MCF 10A (cell line): ENCODE measurements at places on chromosomes 3 and 15. TPM values are rescaled to one million over a fixed set of nuclear protein-coding genes. Genes with fewer than 3 reads are reported as not detected.

- H3K27ac ChIP-seq, result no peak overlapping the region
- DNase-seq, result no peak
- H3K36me3 ChIP-seq, result no peaks in the 10 kb centered on the region
- no peaks in the 10 kb centered on the region for H3K4me1 ChIP-seq
Observed at GRCh38 chr3:14771593-14772497, 46.9 kb upstream of the FGD5 start.

- DNase-seq, result no peak
- H3K4me1 ChIP-seq, result no peaks in the 10 kb centered on the region
Observed at GRCh38 chr15:81498294-81498693, 124.3 kb upstream of the TMC3 start.

GRCh38 chr3:33146791-33147445 is 33.1 kb downstream of the CRTAP start:
- no peak overlapping the region for H3K27ac ChIP-seq
- peaks cover 36% of the 10 kb centered on the region for H3K36me3 ChIP-seq
- H3K4me1 ChIP-seq, result peaks cover 9% of the 10 kb centered on the region
- no peak overlapping the region for H3K4me3 ChIP-seq
- DNase-seq, result peak; percentile 21

GRCh38 chr3:158642005-158642404 is 2.3 kb upstream of the GFM1 start:
- no peaks in the 10 kb centered on the region for H3K36me3 ChIP-seq
- DNase-seq, result no peak
- peaks cover 12% of the 10 kb centered on the region for H3K4me1 ChIP-seq
- H3K27ac ChIP-seq, result no peak overlapping the region
- H3K27me3 ChIP-seq, result no peaks in the 10 kb centered on the region

DNA sequence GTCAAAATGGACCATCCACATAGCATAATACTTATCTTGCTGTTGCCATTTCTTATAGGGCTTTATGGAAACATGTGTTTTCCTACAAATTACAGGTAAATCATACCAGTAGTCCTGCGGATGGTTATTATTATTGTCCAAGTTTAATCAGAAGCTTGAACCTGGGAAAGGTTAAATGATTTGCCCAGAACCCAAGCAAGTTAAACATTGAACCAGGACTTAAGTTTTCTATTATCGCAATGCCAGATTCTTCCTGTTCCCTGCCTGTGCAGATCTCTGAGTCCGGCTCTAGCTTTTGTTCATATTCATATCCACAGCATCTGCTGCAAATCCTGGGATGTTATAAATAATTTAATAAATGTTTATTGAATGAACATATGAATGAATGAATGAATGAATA is 12.5 kb downstream of the LPP start:
- no peak for DNase-seq
- H3K27me3 ChIP-seq, result no peaks in the 10 kb centered on the region
- no peak overlapping the region for H3K4me3 ChIP-seq
- H3K27ac ChIP-seq, result no peak overlapping the region

DNA sequence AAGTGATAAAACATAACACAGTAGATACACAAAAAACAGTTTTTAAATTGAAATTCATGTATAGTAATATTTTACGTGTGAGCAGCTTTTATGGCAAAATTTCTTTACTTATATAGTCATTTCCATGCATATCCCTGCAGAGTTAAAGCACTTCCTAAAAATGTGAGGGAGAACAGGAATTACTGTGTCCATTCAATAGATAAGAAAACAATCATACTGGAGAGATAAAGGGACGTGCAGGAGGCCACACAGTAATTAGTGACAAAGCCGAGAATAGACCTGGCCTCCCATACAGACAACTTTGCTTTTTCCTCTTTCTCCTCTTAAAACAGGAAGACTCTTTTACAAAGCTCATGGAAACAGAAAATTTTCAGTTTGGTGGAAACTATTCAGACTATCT is 247.5 kb downstream of the CDIN1 start:
- no peak overlapping the region for H3K27ac ChIP-seq
- H3K4me3 ChIP-seq, result no peak overlapping the region
- DNase-seq, result no peak
- no peaks in the 10 kb centered on the region for H3K4me1 ChIP-seq
- H3K36me3 ChIP-seq, result peaks cover 6% of the 10 kb centered on the region

- H3K27me3 ChIP-seq, result no peaks in the 10 kb centered on the region
- peaks cover 89% of the 10 kb centered on the region for H3K36me3 ChIP-seq
- peaks cover 46% of the 10 kb centered on the region for H3K4me1 ChIP-seq
- peak overlapping the region; percentile 42 for H3K27ac ChIP-seq
Observed at GRCh38 chr3:141373232-141373631, 4.9 kb downstream of the ZBTB38 start.

- peaks cover 22% of the 10 kb centered on the region for H3K4me1 ChIP-seq
- no peaks in the 10 kb centered on the region for H3K27me3 ChIP-seq
Observed at GRCh38 chr3:197793247-197793646, 2.2 kb downstream of the LRCH3 start.

GRCh38 chr3:13217736-13218540 is 144.7 kb upstream of the IQSEC1 start:
- H3K4me3 ChIP-seq, result no peak overlapping the region
- peak; percentile 68 for DNase-seq
- H3K36me3 ChIP-seq, result no peaks in the 10 kb centered on the region
- peaks cover 12% of the 10 kb centered on the region for H3K4me1 ChIP-seq
- no peaks in the 10 kb centered on the region for H3K27me3 ChIP-seq
- H3K27ac ChIP-seq, result no peak overlapping the region

DNA sequence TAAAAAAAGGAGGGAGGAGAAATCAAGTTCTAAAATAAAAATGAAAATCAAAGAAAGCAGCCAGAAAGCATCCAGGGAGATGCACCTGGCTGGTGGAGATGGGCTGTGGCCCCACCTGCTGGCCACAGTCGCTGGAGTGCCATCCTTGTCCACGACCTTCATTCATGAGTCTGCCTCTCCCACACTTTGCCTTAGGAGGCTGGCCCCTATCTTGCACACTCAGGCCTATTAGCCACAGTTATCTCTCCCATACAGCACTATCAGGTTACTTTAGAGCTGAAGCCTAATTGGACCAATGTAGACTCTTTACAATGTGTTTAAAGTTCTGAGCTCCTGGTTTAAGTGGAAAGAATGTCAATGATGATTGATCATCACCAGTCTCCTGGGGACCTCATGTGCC is 392.0 kb upstream of the RORA start:
- no peaks in the 10 kb centered on the region for H3K27me3 ChIP-seq
- peak; percentile 49 for DNase-seq
- H3K27ac ChIP-seq, result no peak overlapping the region

GRCh38 chr3:58630076-58630709 is 36.4 kb downstream of the FAM3D start:
- H3K4me3 ChIP-seq, result no peak overlapping the region
- DNase-seq, result peak; percentile 75
- H3K27me3 ChIP-seq, result no peaks in the 10 kb centered on the region

DNA sequence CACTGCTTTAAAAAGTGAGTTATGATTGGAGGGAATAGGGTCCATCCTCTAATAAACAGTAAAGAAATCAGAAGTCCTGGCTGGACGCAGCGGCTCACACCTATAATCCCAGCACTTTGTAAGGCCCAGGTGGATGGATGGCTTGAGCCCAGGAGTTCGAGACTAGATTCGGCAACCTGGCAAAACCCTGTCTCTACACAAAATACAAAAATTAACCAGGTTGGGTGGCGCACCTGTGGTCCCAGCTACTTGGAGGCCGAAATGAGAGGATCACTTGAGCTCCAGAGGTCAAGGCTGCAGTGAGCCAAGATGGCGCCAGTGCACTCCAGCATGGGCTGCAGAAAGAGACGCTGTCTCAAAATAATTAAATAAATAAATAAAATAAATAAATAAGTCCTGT is 171.2 kb downstream of the POTEB3 start:
- H3K36me3 ChIP-seq, result no peaks in the 10 kb centered on the region
- H3K27ac ChIP-seq, result no peak overlapping the region
- H3K4me1 ChIP-seq, result peaks cover 14% of the 10 kb centered on the region
- DNase-seq, result no peak
- H3K27me3 ChIP-seq, result no peaks in the 10 kb centered on the region

GRCh38 chr3:38722781-38723568 is 73.5 kb upstream of the SCN5A start:
- peaks cover 4% of the 10 kb centered on the region for H3K4me1 ChIP-seq
- H3K4me3 ChIP-seq, result no peak overlapping the region
- no peak for DNase-seq
- H3K36me3 ChIP-seq, result no peaks in the 10 kb centered on the region
- H3K27me3 ChIP-seq, result peaks cover 25% of the 10 kb centered on the region
- H3K27ac ChIP-seq, result no peak overlapping the region

DNA sequence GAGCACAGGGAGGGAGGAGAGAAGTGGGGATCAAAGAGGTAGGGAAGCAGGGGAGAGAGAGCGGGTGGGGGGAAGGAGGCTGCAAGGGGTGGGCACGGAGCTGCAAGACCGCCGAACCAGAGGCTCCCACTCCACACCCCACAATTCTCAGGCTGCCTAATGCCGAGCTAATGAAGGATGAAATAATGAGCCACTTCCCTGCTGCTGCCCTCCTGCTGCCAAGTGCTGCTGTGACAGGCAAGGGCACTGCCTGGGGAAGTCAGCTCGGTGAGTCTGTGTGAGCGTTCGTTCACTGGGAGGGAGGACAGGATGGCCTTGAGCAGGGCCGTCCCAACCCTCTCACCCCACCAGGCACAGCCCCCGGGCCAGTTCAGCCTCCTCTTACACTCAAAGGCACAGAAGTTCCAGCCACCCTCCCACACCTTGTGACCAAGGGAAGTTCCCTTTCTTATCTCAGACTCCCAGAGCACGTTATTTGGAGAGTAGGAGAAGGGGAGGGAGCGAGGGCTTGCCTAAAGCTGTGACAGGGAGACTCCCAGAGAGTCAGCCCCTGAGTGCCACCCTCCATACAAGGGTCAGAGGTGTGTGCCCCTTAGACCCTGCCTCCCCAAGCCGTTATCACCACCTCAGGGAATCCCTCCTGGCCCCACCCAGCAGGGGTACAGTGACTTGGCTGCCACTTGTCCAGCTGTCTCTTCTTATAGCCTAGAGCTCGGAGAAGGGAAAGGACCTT is 12.4 kb downstream of the GLYCTK start:
- no peaks in the 10 kb centered on the region for H3K27me3 ChIP-seq
- DNase-seq, result peak; percentile 18
- H3K4me3 ChIP-seq, result no peak overlapping the region
- H3K27ac ChIP-seq, result no peak overlapping the region

Gene MKRN3
- not detected in 2 replicates for total RNA-seq

Gene COL7A1
- 44.2 and 60.5 TPM in 2 replicates for total RNA-seq

Gene PPP2R3A
- 7.1 and 7.5 TPM in 2 replicates for total RNA-seq

Gene STAB1
- not detected in 2 replicates for total RNA-seq
